SJSA1 (cell line): ENCODE measurements at places on chromosomes 1 and 21.

DNA sequence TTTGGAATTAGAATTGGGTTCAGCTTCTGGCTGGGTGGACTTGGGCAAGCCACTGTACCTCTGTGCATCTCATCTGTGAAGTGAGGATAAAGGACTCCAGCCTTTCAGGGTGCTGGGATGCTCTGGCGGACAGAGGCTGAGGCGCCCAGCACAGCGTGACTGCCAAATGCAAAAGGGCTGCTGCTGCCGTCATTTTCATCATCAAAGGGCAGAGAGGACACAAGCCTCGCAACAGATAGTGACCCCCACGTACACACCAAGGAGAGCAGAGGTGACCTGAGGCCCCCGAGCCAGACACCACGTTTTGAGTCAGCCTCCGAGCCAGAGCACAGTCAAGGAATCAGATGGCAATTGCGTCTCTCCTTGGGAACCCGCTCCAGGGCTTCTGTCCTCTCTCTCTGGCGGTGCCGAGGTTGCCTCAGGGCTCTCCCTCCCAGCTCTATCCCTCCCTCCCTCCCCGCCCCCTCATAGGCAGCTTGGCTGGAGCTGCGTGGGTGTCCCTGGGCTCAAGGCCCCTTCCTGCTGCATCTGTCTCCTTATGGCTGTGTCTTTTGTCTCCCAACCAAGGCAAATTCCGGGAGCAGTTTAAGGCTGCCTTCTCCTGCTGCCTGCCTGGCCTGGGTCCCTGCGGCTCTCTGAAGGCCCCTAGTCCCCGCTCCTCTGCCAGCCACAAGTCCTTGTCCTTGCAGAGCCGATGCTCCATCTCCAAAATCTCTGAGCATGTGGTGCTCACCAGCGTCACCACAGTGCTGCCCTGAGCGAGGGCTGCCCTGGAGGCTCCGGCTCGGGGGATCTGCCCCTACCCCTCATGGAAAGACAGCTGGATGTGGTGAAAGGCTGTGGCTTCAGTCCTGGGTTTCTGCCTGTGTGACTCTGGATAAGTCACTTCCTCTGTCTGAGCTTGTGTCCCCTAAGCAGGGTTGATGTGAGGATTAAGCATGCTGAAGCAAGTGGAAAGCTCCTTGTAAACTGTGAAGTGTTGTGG, 9.0 kb downstream of the HCRTR1 start:
- H3K4me3 ChIP-seq = no peak overlapping the region
- peaks cover 18% of the 10 kb centered on the region for H3K4me1 ChIP-seq
- peaks cover 35% of the 10 kb centered on the region for H3K36me3 ChIP-seq
- H3K27ac ChIP-seq = no peak overlapping the region; the same call in 1 of the 2 replicates
- DNase-seq = peak; percentile 60

DNA sequence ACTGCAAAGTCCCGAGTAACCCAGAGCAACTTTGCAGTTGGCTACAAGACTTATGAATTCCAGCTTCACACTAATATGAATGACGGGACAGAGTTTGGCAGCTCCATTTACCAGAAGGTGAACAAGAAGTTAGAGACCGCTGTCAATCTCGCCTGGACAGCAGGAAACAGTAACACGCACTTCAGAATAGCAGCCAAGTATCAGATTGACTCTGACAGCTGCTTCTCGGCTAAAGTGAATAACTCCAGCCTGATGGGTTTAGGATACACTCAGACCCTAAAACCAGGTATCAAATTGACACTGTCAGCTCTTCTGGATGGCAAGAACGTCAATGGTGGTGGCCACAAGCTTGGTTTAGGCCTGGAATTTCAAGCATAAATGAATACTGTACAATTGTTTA, 66.8 kb downstream of the ACBD6 start:
- no peaks in the 10 kb centered on the region; the same call in 1 of the 2 replicates for H3K36me3 ChIP-seq
- no peak for DNase-seq
- no peak overlapping the region for H3K4me3 ChIP-seq
- no peak overlapping the region for H3K27ac ChIP-seq

GRCh38 chr1:224774378-224774777, 155.1 kb upstream of the DNAH14 start:
- peaks cover 21% of the 10 kb centered on the region for H3K4me1 ChIP-seq
- no peak overlapping the region for H3K4me3 ChIP-seq
- H3K27ac ChIP-seq = no peak overlapping the region
- no peak for DNase-seq
- no peaks in the 10 kb centered on the region for H3K36me3 ChIP-seq
- no peaks in the 10 kb centered on the region for H3K27me3 ChIP-seq

- DNase-seq = no peak
- H3K4me1 ChIP-seq = peaks cover 5% of the 10 kb centered on the region
- H3K36me3 ChIP-seq = no peaks in the 10 kb centered on the region; the same call in 1 of the 2 replicates
Observed at GRCh38 chr1:203311368-203312301, 6.3 kb downstream of the BTG2 start.
